Aorta (tissue), 5 donors: ENCODE measurements at places on chromosomes 12 and 14.

DNA sequence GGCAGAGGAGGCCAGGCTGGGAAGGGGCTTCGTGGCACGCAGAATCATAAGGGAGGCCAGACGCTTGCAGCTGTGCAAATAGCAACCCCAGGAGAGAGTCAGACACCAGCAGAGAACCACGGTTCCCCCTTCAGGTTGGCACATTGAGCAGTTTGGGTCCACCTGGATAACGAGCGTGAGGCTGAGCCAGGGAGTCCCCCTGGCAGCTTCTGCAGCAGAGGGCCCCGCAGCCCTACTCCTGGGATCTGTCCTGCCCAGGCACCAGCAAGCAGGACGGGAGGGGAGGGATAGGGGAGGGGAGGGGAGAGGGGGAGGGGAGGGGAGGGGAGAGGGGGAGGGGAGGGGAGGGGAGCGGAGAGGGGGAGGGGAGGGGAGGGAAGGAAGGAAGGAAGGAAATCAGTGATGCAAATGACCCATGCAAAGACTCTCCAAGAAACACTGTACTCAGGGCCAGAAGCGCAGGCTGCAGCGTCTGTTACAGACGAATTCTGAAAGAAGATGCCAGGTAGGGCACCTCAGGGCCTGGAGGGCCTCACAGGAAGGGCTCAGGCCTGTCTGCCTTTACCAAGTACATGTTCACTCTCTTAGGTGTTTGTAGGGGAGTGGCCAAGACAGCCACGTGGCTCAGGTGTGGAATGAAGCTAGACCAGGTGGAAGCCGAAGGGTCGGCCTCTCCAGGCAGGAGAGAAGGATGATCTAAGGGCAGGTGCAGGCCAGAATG, 32.3 kb upstream of the MMP17 start:
- no peak for DNase-seq

GRCh38 chr14:81459912-81460311, 59.8 kb upstream of the STON2 start:
- DNase-seq, result no peak

- DNase-seq, result no peak
Measured at GRCh38 chr14:93195316-93195999, 10.3 kb downstream of the LYSET start.

DNA sequence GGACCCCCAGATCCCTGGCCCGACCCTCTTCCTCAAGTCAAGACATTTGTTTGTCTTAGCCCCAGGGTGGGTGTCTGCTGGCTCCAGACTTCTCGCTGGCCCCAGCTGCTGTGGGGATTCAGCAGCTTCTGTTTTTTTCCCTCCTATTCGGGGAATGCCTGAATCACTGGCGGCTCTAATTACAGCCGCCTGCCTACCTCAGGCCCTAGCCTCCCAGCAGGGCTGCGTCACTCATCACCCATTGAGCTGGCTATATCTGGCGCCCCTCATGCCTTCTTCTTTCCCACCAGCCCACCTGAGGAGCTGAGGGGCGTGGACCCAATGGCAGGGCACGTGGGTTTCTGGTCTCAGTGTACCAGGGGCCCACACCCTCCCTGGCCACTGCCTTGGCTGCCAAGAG, 10.1 kb downstream of the KRT80 start:
- no peak for DNase-seq

DNA sequence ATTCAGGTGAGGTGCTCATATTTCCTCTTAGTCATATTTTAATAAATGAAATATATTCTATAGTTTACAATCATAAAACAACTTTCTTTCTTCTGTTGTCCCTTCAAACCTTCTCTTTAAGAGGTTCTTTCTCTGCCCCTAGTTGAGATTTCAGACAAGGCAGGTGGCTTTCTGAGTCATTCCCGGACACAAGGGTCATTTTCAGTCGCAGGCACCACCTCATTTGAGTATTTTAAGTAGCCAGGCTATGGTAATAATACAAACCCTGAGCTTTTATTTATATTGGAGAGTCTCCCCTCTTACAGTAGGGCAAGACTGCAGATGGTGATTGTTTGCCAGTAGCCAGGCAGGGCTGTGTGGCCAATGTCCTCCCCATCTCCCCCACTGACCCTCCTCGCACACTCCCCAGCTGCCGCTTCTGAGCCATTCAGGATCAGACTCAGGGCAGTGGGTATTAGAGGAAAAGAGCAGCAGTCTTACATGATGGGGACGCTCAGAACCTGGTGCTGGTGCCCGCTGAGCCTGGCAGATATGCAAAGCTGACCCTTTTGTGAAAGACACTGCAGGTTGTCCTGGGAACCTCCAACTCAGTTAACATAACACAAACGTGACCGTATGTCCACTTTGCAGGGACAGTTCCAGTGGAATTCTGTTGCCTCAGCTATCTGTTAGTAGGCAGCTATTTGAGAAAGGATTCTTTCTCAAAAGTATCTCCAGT, 101.1 kb upstream of the BCL2L14 start:
- DNase-seq, result no peak

GRCh38 chr12:47576289-47576945, 129.4 kb downstream of the RPAP3 start:
- DNase-seq, result no peak

- DNase-seq, result no peak
Measured at GRCh38 chr12:111886662-111887545, 44.9 kb downstream of the MAPKAPK5 start.

- no peak for DNase-seq
Measured at GRCh38 chr14:21313512-21313911, 33.6 kb downstream of the RPGRIP1 start.

DNA sequence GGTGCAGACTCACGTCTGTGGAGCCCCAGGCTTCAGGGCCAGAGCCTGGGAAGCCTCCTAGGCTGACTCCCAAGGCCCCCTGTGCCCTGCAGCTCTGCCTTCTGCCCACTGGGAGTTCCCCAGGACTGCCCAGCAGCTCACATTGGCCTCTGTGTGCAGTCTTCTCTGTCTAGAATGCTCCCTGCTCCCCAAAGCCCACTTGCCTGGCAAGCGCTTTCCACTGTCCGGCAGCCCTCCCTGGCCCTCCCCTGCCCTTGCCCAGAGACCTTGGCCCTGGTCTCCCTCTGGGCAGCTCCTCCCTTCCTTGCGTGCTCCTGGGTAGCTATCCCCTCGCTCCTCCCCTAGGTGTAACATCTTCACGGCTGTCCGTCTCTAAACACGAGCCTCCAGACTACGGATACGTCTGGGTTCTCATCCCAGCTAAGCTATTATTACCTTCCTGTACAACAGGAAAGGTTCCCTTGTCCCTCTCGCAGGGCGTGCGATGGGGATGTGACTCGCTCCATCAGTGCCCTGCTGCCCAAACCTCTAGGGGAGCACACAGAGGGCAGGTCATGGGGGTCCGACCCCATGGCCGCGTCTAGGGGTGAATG, 325.5 kb upstream of the RTL1 start:
- DNase-seq, result no peak

DNA sequence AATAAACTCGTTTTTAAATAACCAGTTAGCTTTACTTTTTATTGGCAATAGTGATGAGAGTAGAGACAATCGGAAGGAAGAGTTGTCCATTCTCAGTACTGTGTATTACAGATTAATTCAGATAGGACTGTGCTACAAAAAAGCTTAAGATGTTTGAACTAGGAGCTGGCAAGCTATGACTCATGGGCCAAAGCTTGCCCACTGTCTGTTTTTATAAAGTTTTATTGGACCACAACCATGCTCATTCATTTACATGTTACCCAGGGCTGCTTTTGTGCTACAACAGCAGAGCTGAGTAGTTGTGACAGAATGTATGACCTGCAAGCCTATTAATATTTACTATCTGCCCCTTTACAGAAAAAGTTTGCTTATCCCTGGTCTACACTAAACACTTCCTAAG, 19.4 kb downstream of the GNS start:
- DNase-seq, result no peak

GRCh38 chr12:101216810-101217209, 6.8 kb upstream of the SLC5A8 start:
- DNase-seq, result no peak

DNA sequence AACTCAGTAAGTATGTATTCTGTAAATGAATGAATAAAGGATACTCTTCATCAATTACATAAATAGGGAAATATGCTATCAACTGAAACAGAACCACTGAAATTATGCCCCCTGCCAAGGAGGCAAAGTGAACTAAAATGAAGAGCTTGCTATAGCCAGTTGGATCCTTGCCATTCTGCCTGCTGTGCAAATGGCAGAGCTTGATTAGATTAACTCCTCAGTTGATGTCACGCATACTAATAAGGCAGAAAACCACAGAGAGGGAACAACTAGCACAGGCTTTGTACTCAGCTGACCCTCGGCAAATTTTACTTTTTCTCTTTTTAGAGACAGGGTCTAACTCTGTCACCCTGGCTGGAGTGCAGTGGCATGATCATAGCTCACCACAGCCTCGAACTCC, 36.7 kb upstream of the FERMT2 start:
- DNase-seq, result no peak

- no peak for DNase-seq
Measured at GRCh38 chr14:50823051-50823761, 7.8 kb downstream of the NIN start.

DNA sequence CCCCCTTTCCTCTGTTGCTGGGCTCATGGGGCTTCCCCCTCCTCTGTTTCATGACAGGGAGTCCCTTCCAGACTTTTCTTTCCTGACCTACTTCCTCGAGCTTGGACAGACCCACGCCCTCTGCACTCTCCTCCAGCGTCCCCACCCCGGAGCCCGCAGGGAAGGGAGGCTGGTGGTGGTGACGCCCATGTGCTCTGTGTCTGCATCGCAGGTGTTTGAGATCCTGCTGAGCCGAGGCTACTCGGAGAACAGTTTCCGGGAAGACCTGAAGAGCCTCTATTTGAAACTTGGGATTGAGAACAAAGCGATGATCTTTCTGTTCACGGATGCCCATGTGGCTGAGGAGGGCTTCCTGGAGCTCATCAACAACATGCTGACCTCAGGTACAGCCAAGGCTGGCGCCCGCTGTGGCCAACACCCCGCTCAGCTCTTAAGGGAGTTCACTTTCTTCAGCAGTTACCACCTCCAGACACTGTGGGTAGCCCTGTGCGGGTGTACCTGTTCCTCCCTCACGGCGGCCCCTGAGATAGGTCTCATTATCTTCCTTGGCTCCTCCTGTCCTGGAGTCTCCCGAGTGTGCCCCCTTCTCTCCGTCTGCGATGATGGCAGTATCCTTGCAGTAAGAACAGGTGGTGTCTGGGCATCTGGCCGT, 85.6 kb downstream of the CCDC92 start:
- no peak for DNase-seq

DNA sequence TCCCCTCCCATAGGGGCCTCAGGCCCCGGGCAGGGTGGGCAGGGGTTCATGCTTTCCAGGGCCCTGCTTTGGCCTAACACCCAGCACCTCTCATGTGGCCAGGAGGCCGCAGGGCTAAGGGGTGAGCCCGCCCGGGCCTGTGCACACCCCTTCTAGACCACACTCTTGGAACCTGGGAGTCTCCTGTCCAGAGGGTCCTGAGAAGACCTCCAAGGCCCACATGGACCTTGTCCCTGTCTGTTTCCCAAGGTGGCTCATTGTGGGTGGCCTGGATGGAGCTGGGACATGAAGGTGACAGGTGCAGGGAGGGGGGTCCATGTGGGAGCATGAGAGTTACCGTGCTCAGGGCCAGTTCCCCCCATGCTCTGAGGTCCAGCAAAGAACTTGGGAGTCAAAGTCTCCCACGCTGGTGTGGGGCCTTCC, 11.6 kb downstream of the DLK1 start:
- peak; percentile 33 for DNase-seq

- DNase-seq, result no peak
Measured at GRCh38 chr12:104852102-104852501, 106.0 kb downstream of the SLC41A2 start.

DNA sequence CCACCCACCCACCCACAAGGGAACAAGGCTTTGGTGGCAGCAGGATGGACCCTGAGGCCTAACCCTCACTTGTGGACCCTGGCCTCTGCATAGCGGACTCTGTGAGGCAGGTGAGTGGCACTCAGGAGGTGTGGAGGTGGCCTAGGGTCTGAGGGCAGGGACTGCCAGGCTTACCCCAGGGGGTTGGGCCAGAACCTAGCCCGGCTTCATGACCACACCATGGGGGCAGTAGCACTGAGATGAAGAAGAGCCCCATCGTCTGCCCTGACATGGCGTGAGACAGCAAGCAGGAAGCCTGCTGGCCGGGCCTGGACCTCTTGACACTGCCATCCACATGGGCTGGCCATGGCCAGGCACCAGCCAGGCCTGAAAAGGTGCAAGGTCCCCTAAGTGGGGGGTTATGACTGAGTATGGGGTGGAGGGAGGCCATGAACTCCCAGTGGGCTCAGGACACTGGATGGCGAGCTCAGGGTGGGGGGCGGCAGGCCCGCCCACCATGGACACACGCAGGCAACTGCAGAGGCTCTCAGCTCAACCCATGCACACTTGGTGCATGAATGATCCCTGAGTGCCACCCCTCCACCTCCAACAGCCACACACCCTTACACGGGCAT, 29.3 kb downstream of the JAG2 start:
- no peak for DNase-seq

DNA sequence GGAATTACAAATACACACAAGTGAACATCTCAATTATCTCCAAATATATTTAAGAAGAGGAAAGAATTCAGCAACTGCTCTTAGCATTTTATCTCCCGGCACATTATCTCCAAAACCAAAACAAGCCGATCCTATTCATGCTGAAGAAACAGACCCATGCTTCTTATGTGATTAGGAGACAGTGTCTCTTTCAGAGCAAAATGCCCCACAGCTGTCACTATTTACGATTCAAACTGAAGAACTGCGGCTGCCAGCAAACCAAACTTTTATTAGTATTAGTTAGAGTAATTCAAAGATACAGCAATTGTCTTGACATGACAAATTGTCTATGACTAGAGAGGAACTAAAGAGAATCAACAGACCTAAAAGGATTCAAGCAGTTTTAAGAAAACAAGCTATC, 79.4 kb downstream of the SETD3 start:
- DNase-seq, result no peak

DNA sequence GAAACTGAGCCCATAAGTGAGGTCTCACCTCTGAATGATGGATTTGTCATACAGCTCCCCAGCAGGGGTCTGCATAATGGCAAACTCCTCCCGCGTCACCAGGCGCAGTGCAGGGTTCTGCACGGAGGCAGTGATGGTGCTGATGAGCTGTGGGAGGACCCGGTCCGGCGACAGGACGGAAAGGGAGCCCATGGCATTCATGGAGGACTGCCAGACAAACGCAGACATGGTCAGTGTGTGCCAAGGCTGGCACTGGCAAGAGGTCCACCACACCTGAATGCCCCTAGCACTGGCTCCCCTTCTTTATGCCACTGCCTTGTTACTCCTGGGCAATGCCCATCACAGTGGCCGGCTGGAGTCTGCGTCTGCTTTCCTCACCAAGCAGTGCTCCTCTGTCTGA, 32.7 kb downstream of the GCN1 start:
- DNase-seq, result peak; percentile 38

GRCh38 chr14:105844810-105845724, 318.7 kb downstream of the TMEM121 start:
- DNase-seq, result peak; percentile 43

DNA sequence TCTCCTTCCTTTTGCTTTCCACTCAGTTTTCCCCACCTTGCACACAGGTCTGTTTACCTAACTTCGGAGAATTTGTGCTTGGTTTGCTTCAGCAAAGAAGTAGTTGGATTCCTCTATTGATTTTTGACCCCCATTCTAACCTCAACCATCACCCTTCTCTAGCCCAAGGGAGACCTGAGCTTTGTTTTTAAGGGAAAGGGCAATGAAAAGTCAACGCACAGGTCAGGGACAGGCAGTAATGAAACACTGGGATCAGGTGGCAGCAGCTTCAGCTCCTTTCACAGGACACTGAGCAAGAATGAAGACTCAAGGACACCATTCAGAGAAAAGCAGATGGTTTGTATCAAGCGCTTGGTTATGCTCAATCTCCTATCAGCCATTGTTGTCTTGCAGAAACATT, 46.9 kb upstream of the KRR1 start:
- no peak for DNase-seq

- DNase-seq, result no peak
Measured at GRCh38 chr12:130746546-130746945, 30.4 kb upstream of the RIMBP2 start.
